ENCODE measurements at places on chromosomes 7 and 10.
A peak's percentile ranks its signal among the peaks of the same experiment; 100 is the strongest.

DNA sequence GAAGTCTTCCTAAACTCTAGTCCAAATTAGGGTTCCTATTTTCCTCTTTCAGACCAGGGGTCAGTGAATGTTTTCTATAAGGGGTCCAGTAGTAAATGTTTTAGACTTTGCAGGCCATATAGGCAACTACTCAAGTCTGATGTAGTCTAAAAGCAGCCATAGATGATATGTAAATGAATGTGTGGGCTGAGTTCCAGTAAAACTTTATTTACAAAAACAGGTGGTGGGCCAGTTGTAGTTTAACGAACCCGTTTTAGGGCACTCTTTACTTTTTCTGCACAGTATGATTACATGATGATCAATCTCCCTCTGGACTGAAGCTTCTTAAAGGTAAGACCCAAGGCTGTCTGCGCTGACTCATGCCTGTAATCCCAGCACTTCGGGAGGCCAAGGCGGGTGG is 243.6 kb downstream of the CAMK1D start:
- DNase-seq = no peak

DNA sequence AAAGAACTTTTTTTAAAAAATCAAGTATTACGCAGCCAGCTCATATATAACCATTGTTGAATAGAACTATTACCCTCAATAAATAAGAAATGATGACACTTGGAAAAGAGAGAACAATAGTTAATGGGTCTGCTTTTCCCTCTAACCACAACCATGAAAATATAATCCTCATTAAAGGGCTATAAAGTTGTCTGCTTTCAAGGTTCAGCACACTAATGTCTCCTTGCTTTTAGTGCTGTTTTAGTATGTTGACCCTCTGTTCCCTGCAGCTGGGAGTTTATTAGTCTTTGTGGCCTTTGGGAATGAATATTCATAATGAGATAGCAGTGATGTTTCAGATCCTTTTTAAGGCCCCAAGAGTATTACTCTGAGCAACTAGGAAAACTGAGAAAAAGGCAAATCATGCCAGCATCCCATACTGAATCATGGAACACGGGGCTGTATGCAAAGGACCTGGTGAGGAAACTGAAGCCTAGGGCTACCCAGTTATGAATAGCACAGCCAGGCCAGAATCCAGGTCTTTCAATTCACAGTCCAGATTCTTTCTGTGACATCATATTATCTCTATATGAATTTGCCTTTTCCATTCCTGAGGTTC is 332.0 kb upstream of the LRGUK start:
- DNase-seq = no peak

GRCh38 chr7:130222-130572 is 62.2 kb upstream of the FAM20C start:
- no peak for DNase-seq

DNA sequence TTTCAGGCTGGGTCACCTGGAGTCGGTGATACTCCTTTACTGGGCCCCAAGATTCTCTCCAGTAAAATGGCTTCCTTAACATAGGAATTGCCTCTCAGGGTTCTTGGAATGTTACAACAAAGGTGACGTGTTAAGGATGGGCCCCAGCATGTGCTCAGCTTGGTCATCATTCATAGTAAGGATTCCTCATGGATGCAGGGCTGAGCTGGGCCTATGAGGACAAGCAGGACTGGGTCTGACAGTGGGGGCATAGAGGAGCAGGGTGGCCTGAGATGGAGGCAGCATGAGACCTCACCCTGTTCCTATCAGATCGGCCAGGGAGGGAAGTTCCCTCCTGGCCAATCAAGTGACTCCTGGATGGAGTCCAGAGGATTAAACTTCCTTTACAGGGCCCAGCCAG is 12.8 kb upstream of the MBL2 start:
- no peak for DNase-seq

- peak; percentile 88 for DNase-seq
These were observed 163.8 kb downstream of the GRK5 start for GRCh38 chr10:119370972-119371703.

GRCh38 chr7:158950914-158951635 is 94.7 kb downstream of the DYNC2I1 start:
- no peak for DNase-seq

DNA sequence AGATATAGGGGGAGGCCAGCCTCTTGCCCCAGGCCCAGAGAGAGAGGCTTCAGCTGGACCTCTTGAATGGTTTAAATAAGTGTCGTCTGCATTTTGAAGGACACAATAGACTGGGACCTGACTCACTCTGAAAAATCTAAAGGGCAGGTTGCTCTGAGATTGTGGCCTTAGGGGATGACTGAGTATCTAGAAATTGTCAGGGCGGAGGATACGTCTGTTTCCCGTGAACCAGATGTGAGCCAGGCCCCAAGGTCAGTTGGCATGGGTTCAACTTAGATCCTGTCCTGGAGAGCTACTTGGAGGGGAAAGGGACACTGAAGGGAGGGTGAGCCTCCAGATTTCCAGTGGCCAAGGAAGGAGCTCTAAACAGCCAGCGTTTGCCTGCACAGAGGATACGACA is 110.2 kb downstream of the CHN2 start:
- DNase-seq = no peak

- no peak for DNase-seq
These were observed 12.7 kb downstream of the IKZF1 start for GRCh38 chr7:50317221-50317678.

GRCh38 chr10:7593063-7593462 is 73.7 kb downstream of the ITIH5 start:
- no peak for DNase-seq

- no peak for DNase-seq
These were observed 158.4 kb downstream of the AOAH start for GRCh38 chr7:36565792-36566356.

DNA sequence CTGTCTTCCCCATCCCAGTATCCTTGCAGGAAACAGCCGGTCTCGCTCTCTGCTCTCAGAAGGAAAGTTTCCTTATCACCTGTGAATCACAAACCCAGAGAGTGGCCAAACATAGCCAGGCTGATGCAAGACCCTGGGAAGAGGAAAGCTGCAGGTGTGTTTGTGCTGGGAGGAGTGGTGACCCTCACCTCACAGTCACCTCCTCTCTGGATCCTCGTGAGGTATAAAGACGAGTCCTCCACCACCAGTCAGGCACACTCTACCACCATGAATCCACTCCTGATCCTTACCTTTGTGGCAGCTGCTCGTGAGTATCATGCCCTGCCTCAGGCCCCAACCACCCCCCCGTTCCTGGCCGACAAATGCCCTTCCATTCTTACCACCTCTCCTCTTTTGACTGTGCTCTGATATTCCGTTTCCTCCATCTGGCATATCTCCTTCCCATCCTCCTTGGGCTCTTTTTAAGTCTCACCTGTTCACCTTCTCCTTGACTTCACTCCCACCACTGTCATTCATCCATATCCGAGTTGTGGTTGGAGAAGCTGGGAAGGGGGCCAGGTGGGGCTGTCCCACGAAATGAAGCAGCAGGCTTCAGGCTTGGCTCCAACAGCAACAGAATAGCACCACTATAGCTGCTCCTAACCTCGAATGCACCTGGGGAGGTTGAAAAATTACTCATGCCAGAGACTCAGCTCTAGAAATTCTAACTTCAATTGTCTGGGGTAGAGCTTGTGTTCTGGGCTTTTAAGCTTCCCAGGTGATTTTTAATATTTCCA is at the start of gene PRSS1:
PRSS1 (plus strand) TSS at position 255 of the 776 bp plus-strand sequence; CDS start at position 268, 13 bp downstream.
- DNase-seq = no peak

DNA sequence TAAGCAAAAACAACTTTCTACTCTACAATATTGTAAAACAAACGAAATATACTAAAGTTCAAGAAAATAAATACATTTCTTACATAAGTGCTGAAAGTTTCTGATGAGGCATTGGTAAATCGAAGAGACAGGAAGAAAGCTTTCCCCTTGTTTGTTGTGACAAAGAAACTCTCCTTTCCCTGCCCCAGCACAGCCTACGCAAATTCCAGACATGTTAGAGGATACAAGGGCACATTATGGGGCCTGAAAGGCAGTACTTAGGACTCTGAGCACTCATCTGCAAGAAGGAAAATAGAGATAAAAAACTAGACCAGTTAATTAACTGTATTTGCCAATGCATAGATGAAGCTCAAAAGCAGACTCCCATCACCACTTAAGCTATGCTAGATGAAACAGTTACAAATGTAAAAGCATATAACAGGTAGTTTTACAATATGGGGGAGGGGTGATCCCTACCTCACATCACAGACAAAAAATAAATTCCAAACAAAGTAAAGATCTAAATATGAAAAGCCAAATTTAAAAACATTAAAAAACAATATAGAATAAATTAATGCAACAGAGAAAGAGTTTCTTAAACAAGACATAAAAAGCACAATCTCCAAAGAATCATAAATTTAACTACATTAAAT is 21.8 kb downstream of the ARHGAP19 start:
- no peak for DNase-seq

- DNase-seq = no peak
These were observed 218.2 kb downstream of the ARL4A start for GRCh38 chr7:12905671-12906070.

All from T1000 (cell line).